Activated naive CD4-positive, alpha-beta T cell treated with anti-CD3 and anti-CD28 coated beads for 36 hours (primary cell): ENCODE measurements at places on chromosomes 4 and X. TPM values are rescaled to one million over a fixed set of nuclear protein-coding genes. Genes with fewer than 3 reads are reported as not detected.

ERCC6L gene
- 9.6 TPM for total RNA-seq

MMAA gene
- 19.6 TPM for total RNA-seq

NHS gene
- 8.9 TPM for total RNA-seq

ABLIM2 gene
- total RNA-seq = 0.22 TPM

TLR1 gene
- total RNA-seq = 4.2 TPM

NAT8L gene
- 0.21 TPM for total RNA-seq

PRPS1 gene
- 195 TPM for total RNA-seq

GRPEL1 gene
- 53.9 TPM for total RNA-seq

KLHL13 gene
- 1.3 TPM for total RNA-seq

STK32B gene
- total RNA-seq = not detected

PGAM4 gene
- total RNA-seq = 1.2 TPM

CPLX1 gene
- total RNA-seq = 0.48 TPM

DNA sequence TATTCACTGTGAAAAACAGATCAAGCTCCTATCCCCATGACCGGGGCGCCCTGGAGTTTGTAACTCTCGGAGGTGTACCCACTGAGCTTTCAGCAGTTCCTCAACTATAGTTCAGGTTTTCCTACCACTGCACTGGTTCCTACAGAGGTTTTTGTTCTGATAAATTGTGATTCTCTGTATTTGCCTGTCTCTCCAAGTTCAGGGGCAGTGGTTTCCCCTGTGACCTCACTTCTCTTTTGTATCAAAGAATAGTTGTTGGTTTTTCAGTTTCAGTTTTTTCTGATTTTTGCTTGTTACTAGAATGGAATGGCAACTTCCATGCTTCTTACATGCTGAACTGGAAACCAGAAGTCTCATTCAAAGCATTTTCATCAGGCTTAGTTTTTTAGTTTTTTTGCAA lies 56.8 kb upstream of the PLS3 start:
- DNase-seq = no peak

GRCh38 chr4:109014593-109015412 lies 251.9 kb upstream of the ETNPPL start:
- no peak for DNase-seq

DNA sequence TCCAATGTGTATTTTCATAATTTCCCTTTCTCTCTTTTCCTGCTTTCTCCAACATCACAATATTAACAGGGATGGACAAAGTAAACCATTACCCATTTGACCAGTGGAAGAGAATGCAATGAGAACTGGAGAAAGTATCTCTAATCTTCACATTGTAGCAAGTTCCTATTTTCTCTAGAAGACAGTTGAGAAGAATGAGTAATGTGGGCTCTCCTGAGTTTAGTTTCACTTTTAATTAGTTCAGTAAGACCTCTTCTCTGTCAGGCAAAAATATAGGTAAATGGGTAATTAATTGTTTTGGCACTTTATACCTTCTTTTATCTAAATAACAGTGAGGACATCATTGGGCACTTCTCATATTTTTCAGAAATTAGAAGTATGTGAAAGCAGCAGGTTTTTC lies 602.0 kb downstream of the GLUD2 start:
- DNase-seq = no peak

DNA sequence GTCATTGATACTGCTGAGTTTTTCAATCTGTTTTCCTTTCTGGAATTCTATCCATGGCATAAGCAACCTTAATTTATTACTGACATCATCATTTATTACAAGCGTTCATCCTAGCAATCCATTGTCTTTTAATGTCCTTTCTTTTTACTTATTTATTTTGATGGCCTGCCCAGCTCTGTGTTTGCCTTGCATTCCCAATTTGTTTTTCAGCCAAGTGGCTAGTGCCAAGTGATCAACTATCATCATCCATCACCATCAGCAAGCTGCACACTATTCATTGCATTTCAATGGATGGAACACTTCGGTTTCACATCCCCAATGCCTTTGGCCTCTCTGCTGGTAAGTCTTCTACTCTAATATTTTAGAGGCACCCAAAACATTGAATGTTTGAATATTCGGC lies 831.7 kb upstream of the EPHA5 start:
- no peak for DNase-seq

DNA sequence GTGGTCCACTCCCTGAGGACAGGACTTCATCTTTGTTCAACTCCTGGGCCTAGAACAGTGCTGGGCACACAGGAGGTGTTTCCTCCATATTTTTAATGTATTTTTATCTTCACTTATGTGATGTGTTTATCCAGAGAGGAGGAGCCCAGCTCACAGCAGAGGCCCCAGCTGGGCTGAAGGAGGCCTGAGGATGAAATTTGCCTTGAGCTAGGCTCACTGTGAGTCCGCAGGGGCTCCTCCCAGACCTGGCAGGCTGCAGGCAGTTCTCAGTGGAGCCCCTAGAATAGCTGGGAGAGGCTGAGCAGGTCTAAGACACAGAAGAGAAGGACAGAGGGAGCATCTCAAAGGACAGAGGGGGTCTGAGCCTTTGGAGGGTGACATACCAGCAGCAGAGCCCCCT lies 26.8 kb downstream of the C4orf50 start:
- DNase-seq = no peak

- DNase-seq = no peak
Observed at GRCh38 chr4:26877961-26878360, 17.3 kb downstream of the STIM2 start.

- DNase-seq = no peak
Observed at GRCh38 chr4:117783716-117784115, 250.6 kb upstream of the NDST3 start.

GRCh38 chr4:80125252-80126177 lies 52.5 kb upstream of the ANTXR2 start:
- peak; percentile 39 for DNase-seq

DNA sequence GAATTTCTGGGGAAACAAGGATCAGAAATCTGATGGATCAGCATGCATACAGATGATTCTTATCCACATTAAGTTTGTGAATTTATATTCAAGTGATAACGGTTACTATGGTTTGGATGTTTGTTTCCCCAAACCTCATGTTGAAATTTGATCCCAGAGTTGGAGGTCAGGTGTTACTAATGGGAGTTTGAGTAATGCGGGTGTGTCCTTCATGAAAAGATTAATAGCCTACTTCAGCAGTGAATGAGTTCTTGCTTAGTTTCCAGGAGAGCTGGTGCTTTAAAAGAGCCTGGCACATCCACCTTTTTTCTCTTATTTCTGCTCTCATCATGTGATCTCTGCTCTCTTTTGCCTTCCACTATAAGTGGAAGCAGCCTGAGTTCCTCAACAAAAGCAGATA lies 712.4 kb downstream of the IL1RAPL1 start:
- no peak for DNase-seq

- peak; percentile 4 for DNase-seq
Observed at GRCh38 chr4:156970501-156971164, 966 bp downstream of the PDGFC start.

- DNase-seq = no peak
Observed at GRCh38 chrX:1584237-1585011, 7.0 kb upstream of the AKAP17A start.

GRCh38 chrX:16946971-16947562 lies 609 bp downstream of the REPS2 start:
- no peak for DNase-seq

DNA sequence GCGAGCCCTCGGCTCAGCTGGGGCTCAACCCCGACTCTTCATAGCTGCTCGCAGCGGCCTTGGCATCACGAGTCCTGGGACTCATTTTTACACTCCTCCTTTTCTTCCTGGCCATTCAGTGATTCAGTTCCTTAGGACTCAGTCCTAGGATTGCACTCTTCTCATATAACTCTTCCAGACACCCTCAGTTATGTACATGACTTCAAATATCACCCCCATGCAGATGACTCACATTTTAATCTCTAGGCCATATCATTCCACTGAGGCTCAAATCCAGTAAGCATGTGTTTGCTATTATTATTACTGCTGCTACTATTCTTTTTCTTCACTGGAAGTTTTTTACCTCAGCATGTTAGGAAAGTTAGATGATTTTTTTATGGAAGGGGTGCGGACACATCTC lies 14.4 kb downstream of the ITGB1BP2 start:
- no peak for DNase-seq

GRCh38 chrX:63754136-63754859 lies 30.7 kb downstream of the ARHGEF9 start:
- peak; percentile 32 for DNase-seq

DNA sequence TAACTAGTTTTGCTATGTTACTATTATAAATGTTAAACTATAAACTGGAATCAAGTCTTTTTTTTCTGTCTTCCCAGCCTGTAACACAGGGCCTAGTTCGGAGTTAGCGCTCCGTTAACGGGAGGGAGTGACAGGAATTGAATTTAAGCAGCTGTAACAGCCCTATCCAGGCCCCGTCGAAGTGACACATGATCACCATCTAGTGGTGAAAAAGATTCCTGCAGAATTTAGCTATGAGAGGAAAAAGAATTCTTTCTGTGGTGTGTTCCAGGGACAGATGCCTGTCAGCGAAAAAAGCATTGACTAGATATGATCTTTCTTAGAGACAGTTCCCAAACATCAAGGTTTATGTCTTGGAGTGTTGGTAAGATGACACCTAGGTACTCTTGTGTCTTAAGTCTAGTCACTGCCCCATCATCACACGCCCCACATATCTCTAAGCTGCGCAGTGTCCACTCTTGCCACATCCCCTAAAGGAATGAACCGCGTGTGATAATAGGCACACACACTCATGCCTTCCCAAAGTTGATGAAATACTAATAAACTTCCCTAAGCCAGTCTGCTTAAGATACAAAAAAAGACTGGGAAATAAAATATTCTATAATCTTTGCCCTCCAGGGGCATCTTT lies 2.1 kb downstream of the GAB3 start:
- DNase-seq = peak; percentile 62

DNA sequence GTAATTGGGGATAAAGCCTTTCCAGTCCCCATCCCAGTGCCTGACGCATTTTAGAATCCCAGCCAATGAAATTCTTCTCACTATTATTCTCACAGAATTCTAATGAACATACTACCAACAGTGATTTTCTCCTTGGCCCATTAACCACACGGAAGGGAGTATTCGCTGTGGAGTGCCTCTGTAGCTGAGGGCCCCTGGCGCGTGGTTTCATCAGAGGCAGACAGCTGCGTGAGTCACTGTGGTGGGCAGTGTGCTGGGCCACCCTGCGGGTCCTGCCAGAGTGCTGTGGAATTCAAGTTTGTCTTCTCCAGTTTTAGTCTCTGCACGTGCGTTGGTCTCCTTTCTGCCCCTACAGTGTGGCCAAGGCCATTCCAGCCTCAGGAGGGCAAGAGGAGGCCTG lies 335.4 kb upstream of the FAT1 start:
- DNase-seq = no peak

DNA sequence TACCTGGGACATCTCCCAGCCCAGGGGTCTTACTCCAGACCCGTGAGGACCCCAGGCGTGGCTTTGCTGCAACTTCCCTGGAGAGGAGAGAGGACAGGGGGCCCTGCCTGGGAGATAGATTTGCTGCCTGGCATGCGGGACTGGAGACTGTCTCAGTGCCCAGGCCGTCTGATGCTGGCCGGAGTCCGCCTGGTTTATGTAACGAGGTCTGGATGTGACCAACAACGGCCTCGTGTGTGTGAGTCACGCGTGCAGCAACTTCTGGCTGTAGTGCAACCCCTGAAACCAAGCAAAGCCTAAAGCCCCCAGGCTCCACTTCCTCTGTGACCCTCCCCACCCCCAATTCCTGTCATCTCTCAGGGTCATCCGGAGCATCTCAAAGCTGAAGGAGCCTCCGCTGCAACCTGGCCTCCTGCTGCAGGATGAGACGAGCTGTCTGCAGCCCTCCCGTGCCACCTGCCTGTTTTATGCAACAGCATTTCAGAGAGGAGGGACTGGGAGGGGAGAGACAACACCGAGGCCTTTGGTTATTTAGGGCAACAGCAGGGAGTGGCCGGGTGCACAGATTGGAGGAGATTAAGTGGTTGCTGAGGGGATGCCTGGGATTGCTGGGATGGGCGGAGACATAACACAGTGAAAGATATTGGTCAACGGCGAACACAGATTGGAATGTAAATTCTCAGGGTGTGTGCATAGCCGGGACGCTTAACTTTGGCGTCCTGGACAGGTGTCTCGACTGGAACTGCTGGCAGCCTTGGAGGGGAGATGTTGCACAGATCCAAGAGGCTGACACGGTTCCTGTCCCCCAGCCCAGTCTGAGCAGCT lies 16.0 kb downstream of the XG start:
- DNase-seq = no peak

- no peak for DNase-seq
Observed at GRCh38 chr4:121554382-121554781, 142.4 kb downstream of the ANXA5 start.

- DNase-seq = no peak
Observed at GRCh38 chr4:187188741-187189140, 465.1 kb upstream of the FAT1 start.

DNA sequence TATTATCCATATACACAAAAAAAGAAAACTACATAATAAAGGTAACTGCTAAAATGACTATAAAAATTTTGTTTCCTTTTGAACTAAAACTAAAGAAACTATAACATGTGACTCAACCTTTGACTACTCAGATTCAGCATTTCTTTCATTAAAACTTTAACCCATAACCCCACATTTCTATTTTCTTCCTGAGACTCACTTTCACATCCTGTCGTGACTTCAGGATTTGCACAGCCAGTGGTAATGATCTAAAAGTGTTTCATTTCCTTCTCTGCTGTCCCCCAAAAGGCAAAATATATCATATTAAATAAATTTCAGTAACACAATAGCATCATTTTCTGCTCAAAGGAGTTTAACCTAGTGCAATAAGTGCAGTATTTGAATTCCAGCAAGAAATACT lies 1022.4 kb upstream of the DIAPH2 start:
- DNase-seq = no peak

DNA sequence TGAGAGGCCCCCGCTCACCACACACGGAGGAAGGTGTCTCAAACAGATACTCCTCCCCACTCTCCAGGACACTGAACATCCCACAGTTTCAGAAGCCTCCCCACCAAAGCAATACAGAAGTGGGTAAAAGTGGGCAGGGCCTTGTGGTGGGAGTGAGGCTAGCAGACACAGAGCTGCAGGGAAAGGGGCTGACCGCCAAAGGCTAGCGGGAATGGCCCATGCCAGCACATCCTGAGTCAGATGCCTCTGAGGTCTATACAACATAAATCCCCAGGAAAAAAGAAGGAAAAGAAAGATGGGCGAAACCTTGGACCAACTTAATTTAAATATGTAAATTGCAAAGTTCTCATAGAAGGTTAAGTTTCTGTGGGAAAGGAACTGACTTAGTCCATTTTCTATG lies 21.9 kb upstream of the ARHGAP10 start:
- no peak for DNase-seq

- DNase-seq = no peak
Observed at GRCh38 chr4:20248155-20248558, 3.5 kb upstream of the SLIT2 start.

- DNase-seq = no peak
Observed at GRCh38 chr4:156158747-156159146, 205.1 kb upstream of the CTSO start.

DNA sequence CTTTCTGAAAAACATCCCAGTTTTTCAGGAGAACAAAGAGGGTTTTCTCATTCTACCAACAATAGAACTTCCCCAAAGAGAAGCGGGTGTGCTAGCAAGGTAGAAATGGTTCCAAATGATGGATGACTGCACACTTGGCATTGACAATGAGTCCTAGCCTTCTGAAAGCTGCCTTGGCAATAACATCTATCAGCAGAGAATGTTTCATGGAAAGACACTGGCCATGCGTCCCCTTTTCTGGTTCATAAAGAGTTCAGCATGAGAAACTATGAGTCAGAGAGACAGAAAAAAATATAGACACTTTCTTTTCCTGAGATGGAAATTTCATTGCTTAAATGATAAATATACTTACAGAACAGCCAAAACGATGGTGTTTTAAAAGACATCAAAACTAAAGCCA lies 236.9 kb upstream of the PRKX start:
- DNase-seq = no peak
